ENCODE measurements at places on chromosomes 12 and 14. TPM values are rescaled to one million over a fixed set of nuclear protein-coding genes. Genes with fewer than 3 reads are reported as not detected.

DNA sequence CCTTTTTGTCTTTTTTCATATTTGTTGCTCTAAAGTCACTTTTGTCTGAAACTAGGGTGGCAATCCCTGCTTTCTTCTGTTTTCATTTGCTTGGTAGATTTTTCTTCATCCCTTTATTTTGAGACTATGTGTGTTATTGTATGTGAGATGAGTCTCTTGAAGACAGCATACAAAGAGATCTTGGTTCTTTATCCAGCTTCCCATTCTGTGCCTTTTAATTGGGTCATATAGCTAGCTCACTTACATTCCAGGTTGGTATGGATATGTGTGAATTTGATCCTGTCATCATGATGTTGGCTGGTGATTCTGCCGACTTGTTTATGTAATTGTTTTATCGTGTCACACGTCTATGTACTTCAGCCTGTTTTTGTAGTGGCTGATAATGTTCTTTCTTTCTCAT, 267.7 kb upstream of the MGAT4C start:
- no peak for DNase-seq

- DNase-seq = no peak
These were observed 160.7 kb upstream of the LRFN5 start for GRCh38 chr14:41446008-41446407.

Gene ZNF891
- 4.3 TPM for total RNA-seq

DNA sequence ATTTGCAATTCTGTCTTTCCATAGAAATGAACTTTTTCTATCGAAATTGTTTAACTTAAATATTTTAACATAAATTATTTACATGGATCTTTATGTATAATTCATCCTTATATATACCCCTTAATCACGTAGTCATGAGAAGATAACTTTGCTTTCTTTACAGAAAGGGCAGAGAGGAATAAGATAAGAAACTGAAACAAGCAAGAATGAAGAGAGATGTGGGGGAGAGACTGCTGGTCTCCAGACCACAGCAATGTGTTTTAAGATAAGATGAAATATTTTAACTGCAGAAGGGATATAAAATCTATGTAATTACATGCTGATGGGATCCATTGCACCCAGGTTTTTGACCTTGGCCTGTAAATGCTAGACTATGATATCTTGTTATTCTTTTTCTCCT, 34.7 kb upstream of the DNM1L start:
- DNase-seq = no peak

Gene ADAM21
- not detected for total RNA-seq

GRCh38 chr14:32932914-32933628, 5.6 kb upstream of the NPAS3 start:
- DNase-seq = peak; percentile 33

Gene KRT5
- not detected for total RNA-seq

- peak; percentile 52 for DNase-seq
These were observed 182.7 kb downstream of the KICS2 start for GRCh38 chr12:64039281-64039871.

DNA sequence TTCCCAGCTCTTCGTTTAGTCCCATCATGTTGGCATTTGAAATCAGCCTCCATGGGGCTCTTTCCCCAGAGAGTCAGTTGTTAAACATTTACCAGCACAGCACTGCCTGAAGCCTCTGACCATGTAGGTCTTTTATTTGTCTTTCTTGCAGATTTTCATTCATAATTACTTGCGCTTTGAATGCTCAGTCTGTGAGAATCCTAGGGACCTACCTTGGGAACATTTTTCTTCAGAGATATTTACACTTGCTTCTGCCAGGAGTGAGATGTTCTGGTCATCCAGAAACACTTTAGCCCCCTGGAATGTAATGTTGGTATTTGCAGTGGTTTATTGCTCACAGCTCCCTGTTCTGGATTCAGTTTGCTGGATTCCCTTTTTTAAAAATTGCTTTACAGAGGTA, 41.7 kb downstream of the RPH3A start:
- no peak for DNase-seq

Gene RGS6
- total RNA-seq = 0.94 TPM

DNA sequence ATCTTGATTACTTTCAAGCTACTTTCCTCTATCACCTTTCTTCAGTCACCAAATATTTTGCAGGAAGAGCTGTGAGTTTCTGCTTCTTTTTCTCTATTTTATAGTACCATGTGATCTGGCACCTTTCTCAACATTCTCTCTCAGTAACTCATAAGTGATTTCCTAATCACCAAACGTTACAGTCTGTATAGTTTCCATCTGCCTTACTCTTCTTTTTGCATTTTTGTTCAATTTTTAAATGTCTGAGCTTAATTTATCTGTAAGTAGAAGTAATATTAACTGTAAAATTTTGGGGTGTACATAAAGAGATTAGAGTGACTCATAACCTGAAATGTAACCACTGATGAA, 422.1 kb upstream of the SYT1 start:
- no peak for DNase-seq

Gene CLEC2A
- total RNA-seq = not detected

Gene SPX
- total RNA-seq = not detected

Gene CAPZA3
- not detected for total RNA-seq

DNA sequence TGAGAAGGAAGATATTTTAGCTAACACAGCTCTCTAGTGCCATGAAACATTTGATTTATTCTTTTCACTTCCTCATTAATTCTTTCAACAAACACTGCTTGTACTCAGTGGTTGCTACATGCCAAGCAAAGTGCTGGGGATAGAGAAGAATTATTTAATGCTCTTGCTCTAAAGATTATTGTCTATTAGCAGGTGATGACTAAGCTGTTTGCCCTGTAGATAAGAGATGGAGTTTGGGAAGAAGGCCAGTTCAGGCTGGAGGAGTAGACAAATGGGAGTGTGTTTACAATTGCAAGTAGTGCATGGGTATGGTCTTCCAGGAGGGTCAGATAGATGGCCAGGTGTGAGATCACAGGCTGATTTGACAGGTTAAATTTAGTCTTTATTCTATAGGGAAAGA, 99.8 kb upstream of the SEL1L start:
- no peak for DNase-seq

DNA sequence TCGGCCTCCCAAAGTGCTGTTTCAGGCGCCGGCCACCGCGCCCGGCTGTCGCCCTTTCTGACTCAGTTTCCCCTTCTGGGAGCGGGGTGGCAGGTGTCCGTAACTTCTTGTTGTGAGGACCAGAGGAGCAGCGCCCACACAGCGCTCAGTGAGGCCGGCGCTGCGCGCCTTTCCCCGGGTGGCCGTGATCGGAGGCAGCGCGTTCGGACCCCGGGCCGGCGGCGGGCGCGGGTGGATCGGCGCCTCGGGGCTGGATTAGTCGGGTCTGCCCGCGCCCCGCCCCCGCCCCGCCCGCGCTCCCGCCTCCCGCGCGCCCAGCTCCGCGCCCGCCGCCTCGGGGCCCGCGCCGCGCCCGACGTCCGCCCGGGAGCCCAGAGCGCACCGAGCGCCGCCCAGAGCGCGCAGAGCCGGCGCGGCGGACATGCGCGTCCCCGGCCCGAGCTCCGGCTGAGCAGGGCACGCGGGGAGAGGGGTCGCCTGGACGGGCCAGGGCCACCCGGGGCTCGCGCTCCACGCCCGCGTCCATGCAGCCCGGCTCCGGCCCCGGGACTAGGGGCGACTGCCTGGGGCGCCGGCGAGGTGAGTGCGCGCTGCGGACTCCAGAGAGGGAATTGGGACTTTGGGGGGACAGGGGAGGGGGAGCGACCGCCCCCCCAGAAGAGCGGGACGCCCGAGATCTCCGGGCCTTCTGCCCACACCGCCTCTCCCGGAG, 50.6 kb downstream of the LRCOL1 start:
- peak; percentile 77 for DNase-seq

GRCh38 chr12:130111965-130112496, 50.2 kb upstream of the FZD10 start:
- DNase-seq = no peak

GRCh38 chr14:48614003-48614402, 938.6 kb upstream of the MDGA2 start:
- DNase-seq = no peak

DNA sequence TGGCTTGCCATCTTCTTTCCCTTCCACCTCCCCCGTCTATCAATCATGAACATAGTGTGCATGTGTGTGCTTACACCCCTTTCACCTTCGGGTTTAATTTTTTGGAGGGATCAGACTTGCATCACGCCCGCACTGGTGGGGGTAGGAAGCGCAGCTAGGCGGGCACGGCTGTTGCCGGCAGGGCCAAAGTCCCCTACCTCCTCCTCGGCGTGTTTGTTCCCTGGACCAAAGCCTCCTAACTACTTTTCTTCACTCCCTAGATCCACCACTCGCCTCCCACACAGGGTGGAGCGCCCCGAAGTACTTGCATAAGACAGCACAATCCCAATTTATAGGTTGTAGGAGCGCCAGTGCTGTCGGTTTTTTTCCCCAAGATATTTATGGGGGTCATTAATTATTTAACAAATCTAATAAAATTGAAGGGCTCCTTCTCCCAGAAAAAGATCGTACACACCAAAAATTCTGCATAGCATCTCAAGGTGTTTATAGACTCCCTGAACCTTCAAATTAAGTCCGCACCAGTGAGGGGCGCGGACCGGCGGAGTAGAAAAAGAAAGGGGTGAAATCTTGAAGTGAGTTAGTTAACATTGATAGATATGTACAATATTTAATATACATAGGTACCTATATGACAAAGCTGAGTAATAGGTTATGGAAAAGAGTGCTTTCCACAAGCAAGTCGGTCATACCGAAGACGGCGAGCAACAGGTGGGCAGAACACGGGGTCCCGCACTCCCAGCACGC, 717 bp downstream of the PKP2 start:
- DNase-seq = peak; percentile 78

DNA sequence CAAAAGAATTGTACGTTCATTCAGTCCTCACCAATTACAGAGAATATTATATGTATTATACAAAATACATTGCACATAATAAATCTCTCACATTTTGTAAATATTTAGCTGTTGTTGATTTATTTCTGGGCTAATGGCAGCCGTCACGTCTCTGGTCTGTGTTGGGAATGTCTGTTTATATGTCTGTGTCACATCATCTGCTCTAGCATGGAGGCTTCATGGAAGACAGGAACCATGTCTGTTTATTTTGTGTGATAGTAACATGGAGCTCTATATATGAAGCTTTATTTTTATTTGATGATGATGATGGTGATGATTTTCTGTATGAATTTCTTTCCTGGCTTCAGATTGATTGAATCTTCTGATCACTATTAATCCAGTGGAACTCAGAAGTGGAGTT, 138.4 kb downstream of the RAD51B start:
- DNase-seq = no peak

DNA sequence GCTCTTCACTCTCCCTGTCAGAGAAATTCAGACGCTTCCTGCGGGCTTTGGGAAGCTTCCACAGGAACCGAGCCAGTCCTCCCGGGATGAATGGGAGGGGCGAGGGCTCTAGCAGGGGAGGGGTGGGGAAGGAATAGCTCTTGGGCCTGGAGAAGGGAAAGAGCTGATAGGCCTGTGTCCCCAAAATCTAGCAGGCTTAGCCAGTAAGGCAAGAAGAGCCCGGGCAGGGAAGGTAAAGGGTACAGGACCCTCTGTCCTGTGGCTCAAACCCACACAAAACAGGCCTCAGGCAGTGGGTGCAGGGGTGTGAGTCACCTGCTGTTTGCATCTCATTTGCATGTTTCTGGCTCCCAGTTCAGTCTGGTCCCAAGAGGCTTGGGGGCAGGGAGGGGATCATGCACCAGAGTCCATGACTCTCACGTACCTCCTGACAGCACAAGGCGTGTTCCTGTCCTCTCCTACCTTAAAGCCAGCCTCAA, 8.7 kb upstream of the SMUG1 start:
- no peak for DNase-seq

DNA sequence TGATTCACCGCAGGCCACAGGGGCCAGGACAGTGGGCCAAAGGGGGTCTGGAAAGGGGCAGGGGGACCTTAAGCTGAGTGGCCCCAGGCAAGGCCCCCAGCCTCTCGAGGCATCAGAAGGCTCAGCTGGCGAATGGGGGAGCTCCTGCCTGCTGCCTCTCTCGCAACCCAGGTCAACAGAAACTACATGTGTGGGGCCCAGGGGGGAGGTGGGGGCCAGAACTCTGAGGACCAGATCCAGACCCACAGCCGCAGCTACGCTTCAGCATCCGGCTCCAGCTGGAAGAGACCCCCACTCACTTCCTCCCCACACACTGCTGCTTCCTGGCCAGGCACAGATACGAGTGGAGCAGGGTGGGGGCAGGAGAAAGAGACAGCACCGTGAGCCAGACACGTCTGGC, 46.5 kb downstream of the NCOR2 start:
- no peak for DNase-seq

Gene GLS2
- total RNA-seq = 0.51 TPM

GRCh38 chr12:58541300-58541690, 379.0 kb downstream of the LRIG3 start:
- DNase-seq = no peak

- no peak for DNase-seq
These were observed 7.2 kb downstream of the EEA1 start for GRCh38 chr12:92921877-92922276.

DNA sequence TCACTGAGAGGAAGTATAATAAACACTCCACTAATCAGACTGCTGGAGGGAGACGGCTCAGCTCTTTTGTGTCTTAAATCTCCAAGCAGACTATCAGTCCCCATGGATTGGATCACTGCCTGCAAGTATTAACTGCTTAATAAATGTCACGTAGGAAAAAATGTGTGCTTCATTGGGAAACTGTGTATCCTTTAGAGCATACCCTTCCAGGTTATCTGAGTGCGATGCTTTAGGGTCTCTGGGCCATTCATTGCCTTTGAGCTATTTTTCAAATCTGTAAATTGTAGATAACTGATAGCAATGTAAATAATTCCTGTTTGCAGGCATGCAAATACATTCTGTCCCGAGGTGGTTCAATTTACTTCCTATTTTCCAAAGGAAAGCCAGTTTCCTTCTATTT, 45.0 kb upstream of the VASH1 start:
- DNase-seq = no peak

GRCh38 chr14:25696176-25696575, 646.2 kb upstream of the STXBP6 start:
- DNase-seq = no peak

GRCh38 chr12:93571925-93572711, at the start of gene SOCS2:
TSS of gene SOCS2 (plus strand) at chr12:93572675. CDS start at chr12:93572898, 223 bp downstream.
- DNase-seq = peak; percentile 56

GRCh38 chr14:100096656-100097055, 31.4 kb downstream of the EVL start:
- DNase-seq = no peak

GRCh38 chr14:77488558-77488957, 10.1 kb downstream of the ISM2 start:
- no peak for DNase-seq

Gene LYZ
- total RNA-seq = 118 TPM

DNA sequence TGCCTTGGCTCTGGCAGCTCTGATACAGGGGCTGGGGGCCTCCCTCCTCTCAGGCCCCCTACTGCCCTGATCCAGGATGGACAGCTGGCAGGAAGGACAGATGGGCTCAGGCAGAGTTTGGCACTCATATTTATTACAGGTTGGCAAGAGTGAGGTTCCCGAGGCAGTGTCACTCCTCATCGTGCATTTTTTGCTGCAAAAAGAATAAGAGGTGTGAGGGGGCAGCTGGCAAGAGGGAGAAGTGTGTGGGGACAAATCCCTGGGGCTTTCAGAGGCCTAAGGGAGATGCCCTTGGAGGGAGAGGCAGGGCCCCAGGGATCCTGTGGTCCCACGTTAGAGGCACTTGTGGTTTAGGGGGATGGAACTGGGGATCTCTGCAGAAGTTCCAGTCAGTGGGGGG, 5.0 kb downstream of the CMTM5 start:
- no peak for DNase-seq

Gene TCTN2
- 5.2 TPM for total RNA-seq

- no peak for DNase-seq
These were observed 73.8 kb downstream of the DIO3 start for GRCh38 chr14:101634850-101635748.
